ENCODE measurements at places on chromosomes 13 and 19.

DNA sequence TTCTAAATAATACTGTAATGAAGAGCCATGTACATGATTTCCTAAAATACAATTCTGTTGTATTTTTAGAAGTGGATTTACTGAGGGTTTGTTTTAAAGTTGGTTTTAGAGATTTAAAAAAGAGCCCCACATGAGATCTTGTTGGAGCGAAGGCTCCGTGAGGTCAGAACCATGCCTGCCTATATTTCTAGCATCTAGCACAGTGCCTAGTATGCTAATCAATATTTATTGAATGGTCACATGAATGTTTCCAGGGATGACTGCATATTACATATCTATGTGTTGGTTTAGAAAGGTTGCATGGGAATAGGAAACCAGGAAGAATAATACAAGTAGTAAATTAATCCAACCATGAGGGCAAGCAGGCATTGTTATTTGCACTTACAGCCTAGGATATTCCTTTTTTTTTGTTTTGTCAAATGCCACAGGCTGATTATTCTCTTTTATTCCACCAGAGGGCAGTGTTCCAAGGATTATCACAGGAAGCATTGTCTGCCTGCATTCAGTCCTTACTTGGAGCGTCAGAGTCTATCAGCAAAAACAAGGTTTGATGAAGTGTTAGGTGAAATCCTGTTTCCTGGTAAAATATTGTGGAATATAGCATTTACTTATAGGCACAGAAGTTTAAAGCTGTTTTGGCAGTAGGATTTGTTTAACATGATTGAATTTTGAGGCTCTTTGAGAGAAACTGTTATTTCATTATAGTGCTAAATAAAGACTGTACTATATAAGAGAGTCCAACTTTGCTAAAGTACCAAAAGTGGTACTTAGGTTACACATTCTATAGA, 46.8 kb downstream of the COG3 start:
- DNase-seq, result no peak

DNA sequence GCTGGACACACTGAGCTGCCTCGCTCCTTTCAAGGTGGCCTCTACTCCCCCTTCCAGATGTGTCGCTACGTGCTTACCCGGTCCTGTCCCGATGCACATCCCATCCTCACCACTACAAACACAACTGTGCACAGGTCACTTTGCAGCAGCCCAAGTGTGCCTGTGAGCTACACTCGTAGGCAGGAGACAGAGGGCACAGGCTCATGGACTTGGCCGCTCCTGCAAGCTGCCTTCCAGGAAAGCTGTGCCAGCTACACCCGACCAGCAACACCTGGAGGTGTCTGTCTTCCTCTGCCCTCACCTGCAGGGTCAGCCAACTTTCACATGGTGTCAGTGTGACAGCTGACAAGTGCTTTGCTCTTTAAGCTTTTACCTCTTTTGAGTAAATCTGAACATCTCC, 15.4 kb downstream of the CARS2 start:
- no peak for DNase-seq

DNA sequence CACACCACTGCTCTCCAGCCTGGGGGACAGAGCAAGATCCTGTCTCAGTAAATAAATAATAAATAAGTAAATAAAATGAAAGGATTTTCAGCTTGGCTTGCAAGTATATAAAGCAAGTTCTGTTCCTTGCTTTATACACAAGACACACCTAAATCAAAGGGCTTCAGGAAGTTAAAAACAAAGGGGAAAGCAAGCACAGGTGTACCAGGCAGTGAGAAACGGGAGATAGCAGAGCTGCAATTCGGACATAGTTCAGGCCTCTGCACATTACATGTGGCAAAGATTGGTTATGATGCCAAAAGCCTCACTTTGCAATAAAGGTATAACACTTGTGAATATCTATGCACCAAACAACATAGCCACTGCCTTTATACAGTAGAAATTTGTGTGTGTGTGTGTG, 47.5 kb downstream of the MYO9B start:
- DNase-seq, result no peak

- no peak for DNase-seq
These were observed 5.7 kb upstream of the ZNF792 start for GRCh38 chr19:34969721-34970120.

- no peak for DNase-seq
These were observed 290.8 kb downstream of the FOXO1 start for GRCh38 chr13:40375489-40376171.

DNA sequence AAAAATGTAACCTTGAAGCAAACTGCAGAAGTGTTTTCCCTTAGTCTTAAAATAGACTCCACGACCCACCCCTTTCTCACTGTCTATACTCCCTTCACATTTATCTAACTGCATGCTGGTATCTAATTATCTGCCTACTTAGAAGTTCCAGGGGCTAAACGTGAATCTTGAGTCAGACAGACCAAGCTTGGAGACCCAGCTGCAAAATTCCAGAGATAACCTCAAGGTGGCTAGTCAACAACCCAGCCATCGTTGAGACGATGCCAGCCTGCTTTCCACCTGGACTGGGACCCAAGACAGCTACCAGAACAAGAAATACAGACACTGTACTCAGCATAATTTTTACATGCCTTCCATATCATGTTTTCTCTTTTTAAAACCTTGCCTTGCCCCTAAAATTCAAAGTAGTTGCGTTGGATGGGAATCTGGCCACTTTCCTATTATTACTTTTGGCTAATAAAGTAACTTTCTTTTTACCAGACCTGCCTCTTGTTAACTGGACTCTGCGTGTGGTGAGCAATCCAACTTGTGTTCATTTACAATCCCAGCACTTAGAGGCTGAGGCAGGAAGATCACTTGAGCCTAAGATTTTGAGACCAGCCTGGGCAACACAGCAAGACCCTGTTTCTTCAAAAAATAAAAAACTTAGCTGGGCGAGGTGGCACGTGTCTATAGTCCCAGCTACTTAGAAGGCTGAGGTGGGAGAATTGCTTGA, 82.3 kb downstream of the CDADC1 start:
- DNase-seq, result no peak

GRCh38 chr13:106534639-106535551, 567 bp downstream of the EFNB2 start:
- DNase-seq, result no peak

DNA sequence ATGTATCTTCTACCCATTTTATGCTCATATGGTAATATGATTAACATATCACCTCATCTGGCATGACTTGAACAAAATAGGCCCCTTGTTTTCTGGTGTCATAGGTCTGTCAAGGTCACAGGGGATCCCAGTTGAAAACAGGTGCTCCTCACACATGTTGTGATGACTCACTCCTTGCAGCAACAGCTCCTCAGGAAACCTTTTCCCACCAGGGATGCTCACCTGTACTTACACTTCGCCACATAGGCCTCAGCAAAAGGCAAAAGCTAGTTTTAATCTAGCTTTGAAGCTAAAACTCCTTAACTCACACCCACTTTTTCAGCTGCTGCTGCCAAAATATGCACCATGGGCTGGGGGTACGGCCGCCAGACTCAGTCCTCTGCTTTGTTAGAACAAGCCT, 110.0 kb upstream of the SOX21 start:
- no peak for DNase-seq

DNA sequence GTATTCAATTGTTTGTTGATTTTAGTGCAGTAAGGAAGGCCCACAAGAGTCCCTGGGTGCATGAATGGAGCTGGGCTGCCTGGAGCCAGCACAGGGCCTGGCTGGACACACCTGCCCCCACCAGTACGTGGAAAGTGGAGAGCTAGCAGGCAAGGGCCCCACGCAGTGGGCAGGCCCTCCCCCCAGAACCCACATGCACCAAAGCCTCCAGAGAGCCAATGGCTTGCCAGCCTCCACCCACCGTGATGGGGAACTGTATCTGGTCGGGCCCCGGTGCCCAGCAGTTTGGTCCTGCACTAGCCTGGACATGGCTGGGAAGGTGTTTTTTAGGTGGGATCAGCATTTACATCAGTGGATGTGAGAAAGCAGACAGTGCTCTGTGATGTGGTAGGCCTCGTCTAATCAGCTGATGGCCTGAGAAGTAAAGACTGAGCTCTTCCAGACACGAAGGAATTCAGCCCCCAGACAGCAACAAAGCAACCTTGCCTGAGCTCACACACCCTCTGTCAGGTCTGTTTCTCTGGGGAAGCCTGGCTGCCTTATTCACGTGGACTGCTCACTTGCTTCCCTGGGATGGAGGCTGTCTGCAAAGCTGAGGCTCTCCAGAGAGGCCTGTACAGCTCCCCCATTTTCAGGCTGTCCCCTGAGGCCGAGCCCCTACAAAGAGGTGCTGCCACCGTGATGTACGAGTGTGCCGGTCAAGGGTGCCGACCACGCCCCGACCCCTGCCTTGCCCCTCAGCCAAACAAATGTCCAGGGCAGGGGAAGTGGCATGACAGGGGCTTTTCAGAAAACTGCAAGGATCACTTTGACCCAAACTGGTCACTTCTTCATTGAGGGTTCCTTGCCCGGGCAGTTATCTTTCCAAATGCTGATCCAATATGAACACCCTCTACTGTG, 27.5 kb downstream of the RAB20 start:
- DNase-seq, result no peak

GRCh38 chr13:111130116-111130508, 15.0 kb downstream of the ARHGEF7 start:
- no peak for DNase-seq

GRCh38 chr13:52411629-52412028, 5.7 kb upstream of the THSD1 start:
- DNase-seq, result no peak

DNA sequence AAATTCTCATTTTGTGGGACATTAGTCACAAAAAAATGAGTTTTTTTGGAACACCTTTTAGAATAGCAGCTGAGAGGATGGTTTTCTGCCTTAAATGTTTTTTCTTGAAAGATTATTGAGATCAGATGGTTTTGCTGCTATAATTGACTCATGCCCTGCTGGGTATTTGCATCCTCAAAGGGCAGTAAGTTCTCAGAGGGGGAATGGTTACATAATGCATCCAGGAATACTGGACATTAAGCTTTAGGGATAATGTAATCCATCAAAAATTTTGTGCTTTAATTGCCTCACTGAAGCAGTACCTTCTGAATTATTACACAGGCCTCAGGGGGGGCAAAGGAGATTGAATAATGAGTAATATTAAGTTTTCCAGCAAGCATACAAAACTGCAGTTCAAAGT, 866.3 kb upstream of the SPRY2 start:
- DNase-seq, result no peak

GRCh38 chr13:52686376-52686775, 33.7 kb downstream of the SUGT1 start:
- no peak for DNase-seq

DNA sequence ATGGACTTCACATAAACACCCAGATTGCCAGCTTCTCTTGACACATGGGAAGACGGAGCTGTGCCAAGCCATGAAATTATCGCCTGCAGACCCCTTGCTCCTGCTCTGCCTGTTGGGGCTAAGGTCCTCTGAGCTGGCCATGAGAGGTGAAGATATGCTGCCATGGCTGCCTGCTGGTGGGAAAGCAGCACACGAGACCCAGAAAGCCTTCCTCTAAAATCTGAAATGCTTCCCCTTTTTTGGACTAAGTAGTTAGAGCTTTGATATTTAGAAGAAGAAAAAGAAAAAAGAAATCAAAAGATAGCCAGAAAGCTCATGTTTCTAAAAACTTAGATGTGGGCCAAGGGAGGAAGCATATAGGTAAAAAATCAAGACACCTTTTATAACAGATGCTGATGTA, 11.2 kb downstream of the WDFY2 start:
- DNase-seq, result no peak

DNA sequence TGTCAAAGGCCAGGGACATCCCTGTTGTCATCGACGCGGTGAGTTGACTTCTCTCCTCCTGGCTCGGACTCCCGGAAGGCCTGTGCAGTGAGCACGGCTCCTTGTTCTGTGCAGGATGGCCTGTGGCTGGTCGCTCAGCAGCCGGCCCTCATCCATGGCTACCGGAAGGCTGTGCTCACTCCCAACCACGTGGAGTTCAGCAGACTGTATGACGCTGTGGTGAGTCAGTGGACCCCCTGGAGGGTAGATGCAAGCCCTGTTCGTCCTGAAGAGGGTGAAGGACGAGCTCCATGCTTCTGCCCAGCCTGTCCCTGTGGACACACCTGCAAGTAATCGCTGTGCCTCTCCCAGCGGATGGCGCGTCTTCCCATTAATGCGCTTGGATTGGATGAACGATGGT, 19.2 kb downstream of the NAXD start:
- DNase-seq, result no peak

DNA sequence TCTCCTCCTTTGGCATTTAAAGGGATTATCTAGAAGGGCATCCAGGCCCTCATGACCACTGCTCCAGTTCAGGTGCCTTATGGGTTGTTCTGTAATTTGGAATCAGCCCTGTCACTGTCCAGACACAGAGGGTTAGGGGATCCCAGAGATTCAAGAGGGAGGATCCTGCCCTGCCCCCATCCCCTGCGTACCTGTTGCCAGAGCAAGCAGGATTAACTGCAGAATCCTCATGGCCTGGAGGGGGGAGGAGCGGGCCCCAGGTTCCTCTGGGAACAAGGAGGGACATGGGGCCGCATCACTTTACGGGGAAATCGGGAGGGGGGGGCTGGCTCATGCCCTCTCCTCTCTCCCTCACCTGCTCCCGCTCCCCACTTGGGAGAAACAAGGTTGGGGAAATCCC, 1.0 kb downstream of the KLK11 start:
- no peak for DNase-seq

GRCh38 chr13:99085808-99086266, 108.0 kb upstream of the DOCK9 start:
- no peak for DNase-seq

DNA sequence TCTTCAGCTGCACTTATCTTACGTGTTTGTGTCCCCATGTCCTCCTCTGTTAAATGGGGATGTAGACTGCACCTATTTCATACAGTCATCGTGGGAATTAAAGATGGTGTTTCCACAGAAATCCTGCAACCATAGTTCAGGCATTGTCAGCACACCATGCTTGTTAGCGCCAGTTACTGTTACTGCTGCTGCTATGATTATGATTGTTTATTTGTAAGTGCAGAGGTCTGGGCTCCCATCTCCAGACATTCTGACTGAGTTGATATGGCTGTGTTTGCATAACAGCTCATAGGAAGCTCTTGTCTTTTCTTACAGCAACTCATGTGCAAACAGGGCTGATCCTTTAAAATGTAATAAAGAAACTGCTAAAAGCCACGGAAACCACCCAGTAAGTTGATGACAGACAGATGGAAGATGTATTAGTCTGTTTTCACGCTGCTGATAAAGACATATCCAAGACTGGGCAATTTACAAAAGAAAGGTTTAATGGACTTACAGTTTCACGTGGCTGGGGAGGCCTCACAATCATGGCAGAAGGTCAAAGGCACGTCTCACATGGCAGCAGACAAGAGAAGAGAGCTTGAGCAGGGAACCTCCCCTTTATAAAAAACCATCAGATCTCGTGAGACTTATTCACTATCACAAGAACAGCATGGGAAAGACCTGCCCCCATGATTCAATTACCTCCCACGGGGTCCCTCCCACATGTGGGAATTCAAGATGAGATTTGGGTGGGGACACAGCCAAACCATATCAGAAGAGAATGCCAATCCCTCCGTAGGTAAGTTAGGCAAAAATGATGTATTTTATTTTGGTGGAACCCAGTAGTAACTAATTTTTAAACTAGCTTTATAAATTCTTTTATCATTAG, 1.6 kb downstream of the ZSCAN5A start:
- no peak for DNase-seq

DNA sequence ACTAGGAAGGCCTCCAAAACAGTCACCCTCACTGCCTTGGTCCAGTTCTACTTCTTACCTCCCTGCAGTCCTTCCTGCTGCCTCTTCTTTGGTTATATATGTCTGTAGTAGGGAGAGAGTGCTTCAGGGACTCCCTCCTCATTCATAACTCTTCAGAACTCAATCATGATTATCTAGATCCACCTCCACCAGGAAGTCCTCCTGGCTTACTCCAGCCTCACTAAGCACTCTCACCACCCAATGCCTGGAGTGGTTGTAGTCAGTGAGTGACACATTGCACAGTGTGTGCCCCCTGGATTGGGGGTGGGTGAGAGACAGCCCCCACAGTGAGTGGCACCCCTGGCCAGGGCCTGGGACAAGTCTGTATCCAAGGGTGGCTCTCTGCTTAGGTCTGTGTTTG, 10.0 kb upstream of the FOSB start:
- DNase-seq, result no peak
